Germinal center (tissue), 1 donor: ENCODE measurements at places on chromosomes 3 and 15.

GRCh38 chr3:78844307-78844706 is 923.5 kb downstream of the ROBO1 start:
- DNase-seq = no peak

DNA sequence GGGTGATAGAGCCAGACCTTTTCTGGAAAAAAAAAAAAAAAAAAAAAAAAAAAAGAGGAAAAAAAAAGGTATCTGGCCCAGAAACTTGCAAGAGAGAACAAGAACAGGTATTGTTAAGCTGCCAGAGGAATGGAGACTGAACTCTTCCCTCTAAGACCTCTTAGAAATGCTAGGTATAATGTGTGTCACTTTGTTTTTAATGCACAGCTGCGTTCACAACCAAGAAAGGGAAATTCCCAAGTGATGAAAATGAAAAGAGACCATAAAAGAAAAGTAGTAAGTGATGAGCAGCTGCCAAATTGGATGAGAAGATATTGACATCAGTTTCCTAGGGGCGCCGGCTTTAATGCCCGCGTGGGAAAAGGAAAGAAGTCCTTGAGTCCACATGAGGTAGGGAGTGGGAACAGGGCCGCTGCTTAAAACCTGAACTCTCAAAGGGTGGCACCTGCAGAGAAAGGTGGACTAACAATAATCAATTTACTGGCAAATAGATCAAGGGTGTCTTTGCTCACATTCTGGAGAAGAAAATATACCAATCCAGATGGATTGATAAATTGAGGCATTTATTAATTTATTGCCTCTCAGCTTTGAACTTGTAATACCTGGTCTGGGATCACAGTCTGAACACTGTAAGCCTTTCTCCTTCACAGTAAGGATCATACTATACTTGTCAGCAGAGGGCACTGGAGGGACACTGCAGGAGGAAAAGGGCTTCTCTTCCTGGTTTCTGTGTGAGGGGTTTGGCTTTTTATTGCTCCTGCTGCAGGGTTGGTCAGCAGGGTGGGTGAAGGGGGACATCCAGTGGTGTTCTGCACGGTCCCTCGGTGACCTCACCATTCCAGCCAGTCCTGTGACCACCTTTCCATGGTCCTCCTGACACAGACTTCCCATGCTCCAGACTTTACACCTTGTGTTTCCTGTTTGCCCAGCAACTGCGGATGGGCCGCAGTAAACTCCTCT is 131.6 kb downstream of the AQP9 start:
- no peak for DNase-seq

DNA sequence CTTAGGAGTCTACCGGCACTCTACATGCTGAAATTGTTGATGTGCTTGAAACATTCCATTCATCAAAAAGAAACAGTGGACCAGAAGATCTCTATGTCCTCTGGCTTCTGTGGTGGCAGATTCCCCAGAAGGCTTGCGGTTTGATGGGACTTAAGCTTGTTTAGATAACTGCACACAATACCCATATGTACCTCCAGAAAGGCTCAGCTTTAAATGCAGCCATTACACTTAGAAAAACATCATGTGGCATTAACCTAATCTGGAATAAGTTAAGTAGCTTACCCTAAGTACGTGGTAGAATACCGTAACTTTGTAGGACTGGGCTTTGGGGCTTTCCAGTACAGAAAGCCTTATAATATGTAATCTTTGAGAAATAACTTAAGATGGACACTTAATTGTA is 187.3 kb downstream of the RBMS3 start:
- no peak for DNase-seq

DNA sequence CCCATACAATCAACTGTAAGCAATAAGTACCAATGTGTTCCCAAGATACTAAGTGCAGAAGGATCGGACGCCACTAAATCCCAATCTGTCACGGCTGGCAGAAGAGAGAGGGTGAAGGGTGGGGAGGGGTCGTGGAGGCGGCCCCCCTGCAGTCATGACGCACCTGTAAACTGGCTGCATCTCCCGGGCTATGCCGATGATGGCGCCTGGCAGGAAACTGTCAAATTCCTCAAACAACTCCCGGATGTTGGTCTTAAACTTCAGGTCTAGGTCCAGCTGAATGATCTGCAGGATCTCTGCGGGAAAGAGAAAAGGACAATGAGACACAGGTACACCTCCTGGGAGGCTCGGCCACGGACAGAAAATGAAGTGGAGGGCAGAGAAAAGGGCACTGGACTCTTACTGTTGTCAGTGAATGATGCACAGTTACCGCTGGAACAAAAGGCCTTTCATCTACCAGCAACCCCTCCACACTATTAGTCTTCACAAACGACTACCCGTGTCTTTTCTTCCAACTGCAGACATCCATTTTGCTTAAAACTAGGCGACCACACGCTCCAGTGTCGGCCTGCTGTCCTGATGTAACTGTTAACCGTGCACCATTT is 114.6 kb downstream of the XXYLT1 start:
- DNase-seq = no peak

DNA sequence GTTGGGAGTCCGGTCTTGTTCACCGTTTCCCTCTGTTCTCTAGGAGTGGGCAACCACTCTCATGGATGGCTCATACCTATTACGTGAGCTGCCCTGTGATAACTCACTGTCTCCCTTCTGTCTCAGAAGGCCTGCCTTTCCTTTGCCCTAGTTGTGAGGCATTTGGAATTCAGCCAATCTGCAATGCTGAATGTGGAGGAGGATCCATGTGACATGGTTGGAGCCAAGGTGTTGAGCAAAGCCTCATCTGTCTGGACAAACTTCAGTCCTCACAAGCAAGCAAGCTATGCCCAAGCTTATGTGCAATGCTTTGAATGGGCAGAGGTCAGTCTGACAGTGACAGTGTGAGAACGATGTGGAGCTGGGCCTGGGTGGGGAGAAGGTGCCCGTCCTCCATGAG is 37.8 kb upstream of the ATP10A start:
- no peak for DNase-seq

GRCh38 chr15:25790000-25790660 is 73.0 kb downstream of the ATP10A start:
- DNase-seq = no peak

DNA sequence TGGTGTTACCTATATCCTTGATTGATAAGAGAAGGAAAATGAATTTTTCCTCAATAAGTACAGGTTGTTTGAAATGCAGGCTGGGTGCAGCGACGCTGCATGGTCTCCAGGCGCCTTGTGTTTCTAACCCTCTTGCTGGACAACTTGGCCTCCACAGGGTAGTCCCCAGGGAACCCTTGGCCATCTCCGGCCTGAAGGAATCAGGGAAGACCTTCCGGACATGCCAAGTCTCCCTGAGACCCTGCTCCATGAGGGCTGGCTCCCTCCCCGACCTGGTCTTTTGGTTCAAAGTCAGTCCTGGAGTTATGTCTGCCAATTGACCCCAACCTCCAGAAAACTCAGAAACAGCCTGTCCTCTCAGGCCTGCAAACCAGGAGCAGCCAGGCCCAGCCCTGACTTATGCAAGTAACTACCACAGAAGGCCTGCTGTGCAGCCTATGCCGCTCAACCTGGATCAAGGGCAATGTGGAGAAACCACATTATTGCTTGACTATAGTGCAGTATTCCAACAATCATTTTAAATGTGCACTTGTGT is 98.3 kb downstream of the LIPC start:
- no peak for DNase-seq
